Heart right ventricle (tissue), 16 donors: ENCODE measurements at places on chromosomes 12 and 14. TPM values are rescaled to one million over a fixed set of nuclear protein-coding genes. Genes with fewer than 3 reads are reported as not detected.

Gene FBXO34
- total RNA-seq, result 21.3 TPM

Gene MYF5
- not detected for total RNA-seq

Gene SLC25A47
- total RNA-seq, result not detected

Gene PPM1H
- 5.2 TPM for total RNA-seq

Gene MGAT4C
- 3.3 TPM for total RNA-seq

Gene COQ6
- total RNA-seq, result 52.2 TPM

Gene IL26
- not detected for total RNA-seq

Gene GLI1
- 0.81 TPM for total RNA-seq

GRCh38 chr14:96207686-96208085 lies 3.0 kb downstream of the BDKRB2 start:
- H3K4me1 ChIP-seq, result peaks cover 6% of the 10 kb centered on the region
- H3K27ac ChIP-seq, result no peak overlapping the region
- H3K27me3 ChIP-seq, result peaks cover 40% of the 10 kb centered on the region
- no peak overlapping the region for H3K4me3 ChIP-seq
- H3K36me3 ChIP-seq, result no peaks in the 10 kb centered on the region

DNA sequence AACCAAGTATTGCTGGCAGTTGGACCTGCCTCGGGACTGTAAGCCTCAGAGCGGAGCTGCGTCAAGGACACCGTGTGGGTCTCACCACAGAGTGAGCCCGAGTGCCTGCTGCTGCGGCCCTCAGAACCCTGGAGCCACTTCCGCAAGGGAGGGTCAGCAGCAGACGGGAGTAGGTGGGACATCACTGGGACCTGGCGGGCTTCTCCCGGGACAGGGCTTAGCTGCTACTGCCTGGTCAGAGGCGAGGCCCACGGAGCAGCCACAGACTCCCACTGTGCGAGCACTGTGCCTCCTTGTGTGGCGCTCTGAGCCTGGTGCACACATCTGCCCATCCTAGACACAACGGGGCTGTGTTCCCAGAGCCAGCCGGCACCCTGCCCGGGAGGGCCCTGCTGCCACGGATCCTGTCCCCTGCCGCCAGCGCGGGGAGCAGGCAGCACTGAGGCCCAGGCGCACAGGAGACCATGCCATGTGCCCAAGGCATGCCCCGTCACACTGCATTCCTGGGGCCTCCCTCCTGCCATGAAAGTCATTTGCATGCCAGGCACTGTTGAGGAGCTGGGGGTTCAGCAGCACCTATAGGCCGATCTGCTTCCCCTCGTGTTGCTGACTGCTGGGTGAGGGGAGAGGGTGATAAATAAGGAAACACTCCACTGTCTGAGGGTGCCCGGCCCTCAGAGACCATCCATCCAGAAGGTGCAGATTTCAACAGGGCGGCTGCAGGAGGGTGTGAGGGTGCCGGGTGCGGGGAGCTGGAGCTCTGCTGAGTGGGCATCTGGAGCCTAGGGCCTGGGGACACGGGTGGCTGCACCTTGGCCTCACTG lies 10.0 kb downstream of the HIP1R start:
- DNase-seq, result no peak
- H3K4me1 ChIP-seq, result peaks cover 26% of the 10 kb centered on the region
- no peak overlapping the region for H3K4me3 ChIP-seq
- H3K27me3 ChIP-seq, result no peaks in the 10 kb centered on the region

- no peaks in the 10 kb centered on the region for H3K36me3 ChIP-seq
- no peak for DNase-seq
- H3K4me1 ChIP-seq, result peaks cover 34% of the 10 kb centered on the region
- no peak overlapping the region for H3K4me3 ChIP-seq
These were observed 1.6 kb upstream of the MANSC4 start for GRCh38 chr12:27781680-27782079.

DNA sequence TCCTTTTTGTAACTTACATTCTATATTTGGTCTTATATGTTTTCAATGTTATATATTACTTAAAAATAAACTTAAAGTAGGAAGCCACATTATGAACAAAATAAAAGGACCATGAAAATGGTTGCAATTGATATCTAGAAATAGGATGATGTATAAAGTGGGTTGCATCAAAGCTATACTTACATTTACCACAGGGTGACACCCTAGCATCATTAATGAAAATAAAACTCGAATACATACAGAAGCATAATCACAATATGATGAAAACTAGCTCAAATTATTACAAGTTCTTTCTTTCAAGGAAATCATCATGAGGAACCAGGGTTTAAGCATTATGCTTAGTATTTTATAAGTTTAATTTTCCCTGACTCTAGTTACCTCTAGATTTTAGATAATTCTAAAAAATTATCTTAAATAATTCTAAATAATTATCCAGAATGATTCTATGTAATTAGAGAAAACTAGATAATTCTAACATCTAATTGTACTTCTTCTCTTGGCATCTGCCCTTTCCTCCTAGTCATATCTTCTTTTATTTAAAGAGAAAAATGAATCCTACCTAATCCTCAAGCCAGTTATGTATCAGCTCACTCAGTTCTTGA lies 31.2 kb downstream of the TAS2R7 start:
- no peaks in the 10 kb centered on the region for H3K27me3 ChIP-seq
- no peak overlapping the region for H3K27ac ChIP-seq
- no peaks in the 10 kb centered on the region for H3K4me1 ChIP-seq
- H3K4me3 ChIP-seq, result no peak overlapping the region

- no peak for DNase-seq
- no peak overlapping the region for H3K4me3 ChIP-seq
- H3K27me3 ChIP-seq, result no peaks in the 10 kb centered on the region
- H3K27ac ChIP-seq, result no peak overlapping the region
These were observed 158.0 kb downstream of the ETV6 start for GRCh38 chr12:11807458-11807857.

GRCh38 chr12:122841544-122842321 lies 6.5 kb downstream of the HIP1R start:
- H3K27ac ChIP-seq, result peak overlapping the region; percentile 89
- no peak overlapping the region for H3K4me3 ChIP-seq
- H3K36me3 ChIP-seq, result no peaks in the 10 kb centered on the region
- no peak for DNase-seq

DNA sequence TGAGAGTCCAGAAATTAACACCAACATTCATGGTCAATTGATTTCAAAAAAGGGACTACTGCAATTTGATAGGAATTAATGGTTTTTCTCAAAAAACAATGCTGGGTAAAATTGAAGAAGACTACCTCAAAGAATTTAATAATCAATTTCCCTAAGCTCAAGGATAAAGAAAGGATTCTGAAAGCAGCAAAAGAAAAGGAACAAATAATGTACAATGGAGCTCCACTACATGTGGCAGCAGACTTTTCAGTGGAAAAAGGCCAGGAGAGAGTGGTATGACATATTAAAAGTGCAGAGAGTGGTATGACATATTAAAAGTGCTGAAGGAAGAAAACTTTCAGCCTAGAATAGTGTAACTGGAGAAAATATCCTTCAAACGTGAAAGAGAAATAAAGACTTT lies 15.6 kb upstream of the TAS2R43 start:
- no peak overlapping the region for H3K4me3 ChIP-seq
- DNase-seq, result no peak
- no peaks in the 10 kb centered on the region for H3K36me3 ChIP-seq
- no peak overlapping the region for H3K27ac ChIP-seq
- H3K4me1 ChIP-seq, result no peaks in the 10 kb centered on the region

DNA sequence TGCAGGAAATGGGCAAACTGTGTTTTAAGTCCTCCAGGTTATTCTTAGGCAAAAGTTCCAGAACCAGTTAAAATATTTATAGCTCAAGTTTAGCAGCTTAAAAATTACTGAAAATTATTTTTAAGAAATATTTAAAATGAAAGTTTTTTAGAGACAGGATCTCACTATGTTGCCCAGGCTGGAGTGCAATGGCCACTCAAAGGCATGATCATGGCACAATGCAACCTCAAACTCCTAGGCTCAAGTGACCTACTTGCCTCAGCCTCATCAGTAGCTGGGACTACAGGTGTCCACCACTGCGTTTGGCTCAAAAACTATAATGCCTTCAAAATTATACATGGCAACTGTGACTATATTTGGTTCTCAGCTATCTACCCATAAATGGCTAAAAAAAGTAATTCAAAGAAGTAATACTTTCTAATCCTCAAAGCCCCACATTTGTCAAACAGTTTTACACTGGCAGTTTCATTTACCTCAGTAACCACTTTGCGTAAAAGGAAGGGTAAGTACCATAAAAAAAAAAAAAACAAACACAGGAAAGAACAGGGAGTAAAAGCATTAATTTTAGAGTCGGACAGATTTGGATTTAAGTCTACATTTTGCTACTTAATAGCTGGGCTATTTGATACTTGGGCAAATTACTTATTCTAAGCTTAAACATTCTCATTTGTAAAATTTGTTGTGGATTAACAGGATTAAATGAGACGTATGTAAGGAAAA lies 9.2 kb downstream of the KLHL28 start:
- no peaks in the 10 kb centered on the region for H3K36me3 ChIP-seq
- H3K27me3 ChIP-seq, result no peaks in the 10 kb centered on the region
- no peak overlapping the region for H3K27ac ChIP-seq
- no peak overlapping the region for H3K4me3 ChIP-seq

GRCh38 chr12:52171950-52172512 lies 19.8 kb downstream of the KRT80 start:
- H3K27me3 ChIP-seq, result no peaks in the 10 kb centered on the region
- peaks cover 7% of the 10 kb centered on the region for H3K4me1 ChIP-seq
- no peak for DNase-seq
- no peak overlapping the region for H3K27ac ChIP-seq

DNA sequence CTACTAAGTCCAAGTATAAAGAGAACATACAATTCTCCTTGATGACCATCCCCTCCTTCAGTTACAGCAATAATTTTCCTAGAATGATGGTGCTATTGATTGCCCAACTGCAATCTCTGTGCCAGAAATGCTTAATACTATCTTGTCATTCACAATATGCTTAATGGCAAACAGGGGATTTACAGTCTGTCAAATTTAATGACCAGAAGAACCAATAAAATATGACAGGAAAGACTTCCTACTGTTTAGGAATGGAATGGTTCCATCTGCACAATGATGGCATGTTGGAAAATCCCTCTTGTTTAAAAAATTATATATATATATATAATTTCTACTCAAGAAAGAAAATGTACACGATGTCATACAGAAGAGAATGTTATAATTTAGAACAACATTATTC lies 623.2 kb downstream of the CCER1 start:
- DNase-seq, result no peak
- H3K4me3 ChIP-seq, result no peak overlapping the region
- H3K27ac ChIP-seq, result peak overlapping the region; percentile 9
- no peaks in the 10 kb centered on the region for H3K4me1 ChIP-seq

DNA sequence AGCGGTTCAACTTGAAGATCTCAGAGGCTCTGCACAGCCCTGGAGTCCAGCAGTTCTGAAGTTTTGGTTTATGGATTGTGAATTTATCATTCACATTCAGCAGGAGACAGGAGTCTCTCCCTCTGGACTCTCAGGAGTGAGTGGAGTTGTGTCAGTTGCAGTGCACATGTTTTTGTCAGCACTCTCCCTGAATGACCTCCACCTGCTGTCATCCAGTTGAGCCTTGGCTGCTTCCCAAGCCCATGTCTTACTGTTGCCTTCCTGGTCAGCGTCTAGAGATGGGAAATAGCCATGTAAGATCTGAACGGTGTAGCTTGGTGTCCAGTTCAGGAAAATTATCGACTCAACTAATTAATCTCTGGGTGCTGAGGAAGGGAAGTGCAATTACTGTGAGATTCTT lies 133.2 kb downstream of the PRKCH start:
- H3K4me1 ChIP-seq, result peaks cover 32% of the 10 kb centered on the region
- no peak overlapping the region for H3K4me3 ChIP-seq
- peak overlapping the region; percentile 38 for H3K27ac ChIP-seq
- no peaks in the 10 kb centered on the region for H3K27me3 ChIP-seq
